T-helper 1 cell (primary cell): ENCODE measurements at places on chromosomes 3 and 15.

- no peak for DNase-seq
These were observed 114.5 kb downstream of the GMPS start for GRCh38 chr3:155984791-155985417.

- no peak for DNase-seq
These were observed 87.6 kb upstream of the MYZAP start for GRCh38 chr15:57503911-57504598.

- peak; percentile 43 for DNase-seq
These were observed 21.6 kb upstream of the PSTPIP1 start for GRCh38 chr15:76973362-76973743.

- no peak for DNase-seq
These were observed 51.2 kb upstream of the SAMMSON start for GRCh38 chr3:69948246-69948862.

DNA sequence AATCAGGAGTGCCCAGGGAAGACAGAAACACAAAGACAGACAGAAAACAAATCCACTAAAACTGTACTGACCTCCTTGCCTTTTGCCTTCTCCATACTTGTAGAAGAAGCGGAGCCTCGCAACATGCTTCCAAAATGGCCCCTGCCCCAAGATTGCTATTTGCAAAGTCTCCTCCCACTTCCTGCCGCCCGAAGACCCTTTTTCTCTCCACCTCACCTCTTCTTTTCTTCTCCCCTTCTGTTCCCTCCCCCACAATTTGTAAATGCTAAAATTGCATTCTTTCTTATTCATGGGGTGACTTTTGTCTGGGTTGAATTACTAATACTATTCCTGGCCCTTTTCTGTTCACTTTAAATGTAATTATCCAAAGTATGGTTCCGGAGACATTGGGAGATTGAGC is at the start of gene DPPA4:
DPPA4 (minus strand) TSS at position 154 of the 400 bp plus-strand sequence; CDS start at position 125, 29 bp downstream.
- DNase-seq, result no peak

GRCh38 chr3:71185733-71186455 is 397.6 kb downstream of the FOXP1 start:
- no peak for DNase-seq

DNA sequence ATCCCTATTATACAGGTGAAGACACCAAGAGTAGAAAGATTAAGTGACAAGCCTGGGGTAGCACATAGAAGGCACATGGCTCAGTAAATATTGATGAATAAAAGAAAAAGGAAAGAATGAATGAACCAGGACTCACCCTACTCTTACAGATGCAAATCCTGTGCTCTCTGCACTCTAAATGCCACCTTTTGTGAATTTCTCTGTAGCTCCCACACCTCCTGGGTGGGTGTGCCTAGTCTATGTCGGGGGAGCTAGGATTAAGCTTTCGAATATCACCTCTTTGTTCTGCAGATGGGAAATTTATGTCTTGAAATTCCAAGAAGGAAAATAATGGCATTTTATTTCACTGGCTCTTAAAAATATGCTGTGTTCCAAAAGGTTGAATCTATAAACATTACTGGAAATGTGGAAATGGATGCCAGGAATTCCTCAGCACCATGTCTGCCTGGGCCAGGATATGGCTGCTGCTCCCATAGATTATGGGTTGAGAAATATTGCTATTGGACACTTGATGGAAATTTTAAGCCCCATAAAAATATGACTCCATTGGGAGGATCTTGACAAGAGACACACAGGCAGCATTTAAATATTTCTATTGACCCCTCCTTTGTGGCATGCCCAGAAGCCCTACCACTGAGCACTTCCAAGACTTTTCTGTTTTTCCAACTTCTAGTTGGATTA is 43.3 kb downstream of the CCNB2 start:
- no peak for DNase-seq

DNA sequence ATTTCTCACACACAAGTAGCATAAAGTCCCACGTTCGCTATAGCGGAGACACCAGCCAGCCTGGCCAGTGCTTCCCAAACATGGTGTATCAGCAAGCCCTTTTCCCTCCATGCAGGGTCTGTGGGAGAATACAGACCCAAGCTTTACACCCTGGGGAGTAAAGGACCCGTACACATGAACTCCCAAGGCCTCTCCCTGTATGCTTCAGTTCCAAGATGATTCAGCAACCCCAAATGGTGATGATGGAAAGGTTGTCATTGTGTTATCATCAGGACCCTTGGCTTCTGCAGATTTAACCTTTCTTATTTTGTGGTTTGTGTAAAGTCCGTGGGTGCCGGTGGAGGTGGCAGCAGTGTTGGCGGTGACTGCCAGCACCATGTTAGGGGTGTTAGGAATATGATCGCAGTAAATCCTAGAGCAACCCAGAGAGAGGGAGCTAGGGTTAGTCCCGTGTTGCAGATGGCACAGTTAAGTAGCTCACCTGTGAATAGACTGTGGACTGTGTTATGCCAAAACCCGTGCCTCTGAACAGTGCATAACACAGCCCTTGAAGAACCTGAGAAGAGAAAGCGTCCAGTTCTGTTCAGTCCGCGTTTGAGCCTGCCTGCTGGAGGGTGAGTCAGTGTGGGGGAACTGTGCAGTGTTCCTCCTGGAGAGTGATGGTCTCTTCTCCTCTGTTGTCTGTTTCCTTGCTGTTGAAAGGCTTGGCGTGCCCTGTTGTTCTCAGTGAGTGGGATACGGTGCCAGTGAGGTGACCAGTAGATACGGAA is 174.3 kb downstream of the APBA2 start:
- no peak for DNase-seq

- no peak for DNase-seq
These were observed 21.9 kb downstream of the ATOSA start for GRCh38 chr15:52657338-52657737.

DNA sequence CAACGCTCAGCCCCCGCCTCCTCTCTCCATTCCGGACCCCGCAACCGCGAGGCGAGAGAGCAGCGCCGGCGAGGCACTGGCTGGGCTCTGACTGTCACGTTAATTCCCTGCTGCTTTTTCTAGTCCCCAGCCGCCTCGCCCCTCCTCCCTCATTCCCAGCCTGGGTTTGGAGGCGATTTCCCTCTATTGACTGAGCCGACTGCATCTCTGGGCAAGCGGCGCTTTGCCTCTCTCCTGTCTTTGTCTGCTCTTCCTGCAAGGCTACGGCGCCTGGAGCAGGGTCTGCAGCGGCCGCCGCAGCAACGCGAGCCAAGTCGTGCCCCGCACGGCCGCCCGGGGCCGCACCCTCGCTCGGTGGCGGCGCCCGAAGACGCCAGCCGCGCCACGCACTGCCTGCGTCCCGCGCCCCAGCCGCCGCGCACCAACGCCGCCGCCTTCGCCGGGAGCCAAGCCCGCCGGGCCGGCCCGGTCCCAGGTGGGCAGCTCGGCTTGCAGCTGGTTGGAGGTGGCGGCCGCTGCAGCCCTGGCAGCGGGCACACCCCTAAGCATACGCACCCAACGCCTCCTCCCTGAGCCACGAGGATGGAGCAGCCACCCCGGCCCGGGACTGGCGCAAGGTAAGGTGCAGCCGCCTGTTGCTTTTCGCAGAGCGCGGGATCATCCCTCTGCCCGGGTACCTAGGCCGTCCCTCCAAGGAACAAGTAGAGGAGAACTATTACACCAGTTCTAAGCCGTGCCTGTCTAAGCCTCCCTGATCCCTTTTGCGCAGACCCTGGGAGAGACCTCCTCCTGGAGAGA is at the start of gene LRRC3B:
LRRC3B (plus strand) TSS at position 152 of the 798 bp plus-strand sequence. CDS start 86,901 bp downstream, outside the sequence.
- DNase-seq, result no peak

- DNase-seq, result no peak
These were observed 290.4 kb upstream of the C2CD4B start for GRCh38 chr15:62455441-62455921.

GRCh38 chr3:136817448-136817847 is 1.5 kb upstream of the SLC35G2 start:
- DNase-seq, result no peak

DNA sequence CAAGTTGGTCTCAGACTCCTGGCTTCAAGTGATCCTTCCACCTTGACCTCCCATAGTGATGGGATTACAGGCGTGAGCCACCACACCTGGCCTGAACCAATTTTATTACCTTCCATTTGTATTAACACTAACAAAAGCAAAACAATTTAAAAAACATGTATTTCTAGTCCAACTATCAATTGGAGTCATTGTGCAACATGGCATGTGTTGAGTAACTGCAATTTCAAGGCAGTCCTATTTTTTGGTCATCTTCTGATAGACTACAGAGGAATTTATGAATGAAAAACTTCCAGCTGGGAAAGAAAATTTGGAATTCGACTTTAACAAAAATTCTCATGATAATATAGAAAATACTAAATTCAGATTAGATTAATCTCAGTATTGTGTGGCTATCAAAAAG is 16.8 kb downstream of the SPTSSB start:
- DNase-seq, result no peak

GRCh38 chr3:45553469-45553974 is 41.0 kb upstream of the LIMD1 start:
- no peak for DNase-seq

GRCh38 chr15:96672629-96673028 is 342.1 kb downstream of the NR2F2 start:
- no peak for DNase-seq

DNA sequence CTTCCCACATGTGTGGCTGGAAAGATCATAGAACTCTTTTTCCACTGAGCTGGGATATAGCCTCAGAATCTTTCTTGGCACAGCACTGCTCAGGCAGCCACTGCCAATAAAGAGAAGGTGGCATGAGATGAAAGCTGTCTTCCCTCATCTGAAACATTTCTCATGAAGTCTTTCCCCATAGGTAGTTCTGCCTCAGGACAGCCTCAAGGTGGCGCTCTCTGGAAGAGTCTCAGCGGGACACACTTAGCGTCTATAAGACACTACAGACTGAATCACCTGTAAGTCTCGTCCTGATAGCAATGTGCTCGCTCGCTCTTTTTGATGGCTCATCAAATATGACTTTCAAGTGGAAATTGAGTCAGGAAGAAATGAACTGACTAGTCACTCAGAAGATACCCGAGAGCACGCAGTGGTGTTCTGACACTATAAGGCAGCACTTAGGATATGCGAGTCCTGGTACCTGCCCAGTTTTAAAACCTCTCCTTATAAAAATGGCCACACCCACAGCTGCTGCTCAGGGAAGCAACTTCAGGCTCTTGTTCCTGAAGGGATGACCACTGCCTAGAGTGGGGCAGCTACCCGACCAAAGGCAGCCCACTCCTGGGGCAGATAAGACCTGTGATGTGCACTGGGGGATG is 269.5 kb downstream of the SUCLG2 start:
- DNase-seq, result peak; percentile 10

- no peak for DNase-seq
These were observed 170.0 kb downstream of the SOX2 start for GRCh38 chr3:181881749-181882148.

GRCh38 chr15:69704229-69704628 is 251.6 kb downstream of the RPLP1 start:
- no peak for DNase-seq

DNA sequence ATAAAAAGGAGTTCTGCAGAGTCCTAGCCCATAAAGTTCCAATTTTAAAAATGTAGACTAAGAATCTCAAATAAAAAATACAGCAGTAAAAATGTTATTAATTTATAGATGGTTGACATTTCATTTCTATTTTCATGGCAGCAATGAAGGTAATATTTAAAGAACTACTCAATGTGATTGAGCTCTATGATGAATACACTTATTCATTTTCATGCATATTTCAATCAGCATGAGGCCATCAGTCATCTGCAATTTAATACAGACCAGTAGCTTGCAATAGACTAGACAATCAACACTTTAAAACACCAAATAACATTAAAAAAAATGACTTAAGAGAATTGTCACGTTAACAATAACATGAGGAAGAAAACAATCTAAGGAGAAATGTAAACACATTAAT is 1295.8 kb upstream of the ALCAM start:
- DNase-seq, result no peak

GRCh38 chr3:134249935-134250716 is 533 bp downstream of the RYK start:
- DNase-seq, result peak; percentile 26

GRCh38 chr3:114709102-114709501 is 415.3 kb downstream of the TIGIT start:
- DNase-seq, result no peak

DNA sequence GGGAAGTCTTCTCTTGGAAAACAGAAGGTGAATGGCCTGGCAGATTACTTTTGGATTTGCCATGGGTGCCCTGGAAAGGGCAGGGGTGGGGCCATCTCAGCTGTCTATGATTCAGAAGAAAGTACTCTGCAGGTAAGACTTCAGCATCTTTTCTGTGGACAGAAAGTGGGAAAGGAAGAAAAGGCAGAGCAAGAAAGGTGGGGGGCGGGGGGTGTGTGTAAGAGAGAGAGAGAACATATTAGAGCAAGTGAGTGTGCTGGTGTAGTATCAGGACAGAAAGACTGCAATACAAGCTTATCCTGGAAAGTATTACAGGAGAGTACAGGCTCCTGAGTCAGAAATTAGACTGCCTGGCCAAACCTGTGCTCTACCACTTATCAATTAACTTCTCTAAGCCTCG is 5.5 kb downstream of the TAGLN3 start:
- no peak for DNase-seq

DNA sequence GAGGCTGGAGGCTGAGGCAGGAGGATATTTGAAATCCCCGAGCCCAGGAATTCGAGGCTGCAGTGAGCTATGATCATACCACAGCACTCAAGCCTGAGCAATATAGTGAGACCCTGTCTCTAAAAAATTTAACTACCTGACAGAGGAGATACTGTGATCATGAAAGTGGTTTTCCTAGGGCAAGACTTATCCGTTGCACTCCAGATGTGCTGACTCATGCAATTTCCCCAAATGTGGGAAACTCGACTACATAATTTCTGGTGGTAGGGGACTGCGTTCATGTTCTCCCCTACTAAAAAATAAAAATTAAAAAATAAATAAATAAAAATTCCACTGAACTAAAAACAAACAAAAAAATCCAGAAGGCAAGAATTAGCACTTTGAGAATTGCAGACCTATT is 271.7 kb downstream of the SHQ1 start:
- no peak for DNase-seq

GRCh38 chr3:19364148-19364547 is 215.8 kb downstream of the KCNH8 start:
- DNase-seq, result no peak

GRCh38 chr15:78617076-78617475 is 3.7 kb downstream of the CHRNA3 start:
- no peak for DNase-seq

DNA sequence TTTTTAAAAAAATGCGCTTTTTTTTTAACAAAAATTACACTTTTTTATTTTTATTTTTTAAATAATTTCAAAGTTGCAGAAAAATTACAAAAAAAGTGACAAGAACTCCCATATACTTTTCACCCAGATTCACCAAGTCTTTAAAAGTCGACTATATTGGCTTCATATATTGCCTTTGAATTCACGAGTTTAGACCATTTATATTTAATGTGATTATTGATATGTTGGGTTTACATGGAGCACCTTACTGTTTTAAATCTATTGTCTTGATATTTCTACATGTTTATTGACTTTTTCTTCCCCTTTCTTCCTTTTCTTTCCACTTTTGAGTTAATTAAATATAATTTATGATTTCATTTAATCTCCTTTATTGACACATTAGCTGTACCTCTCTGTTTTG is 127.2 kb downstream of the OPA1 start:
- no peak for DNase-seq
